ENCODE measurements at places on chromosomes 3 and 15.

GRCh38 chr3:131713416-131714123, 210.8 kb upstream of the MRPL3 start:
- DNase-seq: no peak

GRCh38 chr15:69976366-69976994, 121.2 kb downstream of the TLE3 start:
- peak; percentile 16 for DNase-seq

DNA sequence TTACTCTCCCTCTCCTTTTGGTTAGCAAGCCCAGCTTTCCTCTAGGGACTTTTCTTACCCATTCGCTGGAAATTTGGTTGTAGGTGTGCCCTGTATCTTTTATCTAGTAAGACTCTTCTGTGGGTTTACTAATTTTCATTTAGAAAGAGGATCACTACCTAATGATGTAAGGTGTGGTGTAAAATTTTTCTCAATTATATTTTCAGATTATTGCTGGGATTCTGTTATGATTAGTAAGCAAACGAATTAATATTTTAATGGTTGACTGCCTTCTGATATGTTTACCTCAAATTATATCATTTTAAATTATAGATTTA, 28.5 kb downstream of the PLCL2 start:
- DNase-seq: no peak

DNA sequence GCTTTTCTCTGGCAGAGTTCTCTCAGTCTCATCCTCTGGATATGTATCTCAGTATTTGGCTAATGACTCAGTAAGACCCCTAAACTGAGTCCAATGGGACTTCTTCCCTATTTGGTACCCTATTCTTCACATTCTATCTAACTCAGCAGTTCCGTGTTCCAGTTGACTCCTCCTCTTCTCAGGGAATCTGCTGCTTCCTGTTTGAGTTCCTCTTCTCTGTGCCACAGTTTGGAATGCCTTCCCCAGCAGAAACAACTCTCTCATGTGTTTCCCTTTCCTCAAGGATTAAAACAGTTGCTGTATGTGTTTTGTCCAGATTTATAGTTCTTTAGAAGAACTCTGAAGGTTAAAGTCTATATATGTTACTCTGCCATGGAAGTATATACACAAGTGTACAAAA, 344.0 kb upstream of the RARB start:
- no peak for DNase-seq

- DNase-seq: no peak
Measured at GRCh38 chr3:175656461-175656860, 797.3 kb downstream of the NAALADL2 start.

DNA sequence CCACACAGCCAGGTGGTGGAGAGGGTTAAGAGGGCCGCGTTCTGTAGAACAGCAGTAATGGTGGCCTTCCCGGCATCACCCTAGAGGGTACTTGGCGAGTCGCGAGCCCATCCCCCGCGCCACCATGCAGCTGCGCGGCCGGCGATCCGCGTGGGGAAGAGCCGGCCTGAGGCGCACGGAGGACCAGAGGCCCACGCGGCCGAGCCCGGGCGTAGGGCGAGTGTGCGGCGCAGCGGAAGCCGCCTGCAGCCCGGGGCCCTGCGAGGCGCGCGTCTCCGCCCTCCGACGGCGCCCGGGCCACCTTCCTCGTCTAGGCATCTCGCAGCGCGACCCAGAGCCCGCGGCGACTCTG, 423 bp downstream of the TKT start:
- peak; percentile 31 for DNase-seq

GRCh38 chr15:84035399-84035766, 200.2 kb upstream of the GOLGA6L4 start:
- no peak for DNase-seq

GRCh38 chr3:115498898-115499297, 124.4 kb upstream of the GAP43 start:
- DNase-seq: no peak

GRCh38 chr15:40623361-40623760, 29.3 kb downstream of the KNL1 start:
- no peak for DNase-seq

GRCh38 chr15:63896336-63897115, 62.8 kb upstream of the HERC1 start:
- DNase-seq: no peak

DNA sequence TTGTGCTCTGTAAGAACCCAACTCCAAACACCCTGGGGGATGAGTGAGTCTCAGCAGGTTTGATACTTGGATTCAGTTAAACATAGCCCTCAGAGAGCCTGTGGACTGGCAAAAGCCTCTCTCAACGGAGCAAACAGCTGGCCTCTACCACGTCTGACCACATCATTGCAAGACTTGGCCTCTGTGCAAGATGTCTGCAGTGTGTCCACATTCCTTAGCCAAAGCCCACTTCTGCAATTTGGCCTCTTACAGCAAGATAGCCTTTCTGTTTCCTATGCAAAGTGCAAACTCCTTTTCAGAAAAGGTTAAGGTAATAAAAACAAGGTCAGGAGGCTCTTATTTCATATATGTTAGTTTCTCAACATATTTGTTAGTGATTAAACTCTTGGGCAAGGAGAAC, 27.9 kb downstream of the FBN1 start:
- DNase-seq: no peak

GRCh38 chr3:50342813-50343633, 2.4 kb upstream of the RASSF1 start:
- no peak for DNase-seq

DNA sequence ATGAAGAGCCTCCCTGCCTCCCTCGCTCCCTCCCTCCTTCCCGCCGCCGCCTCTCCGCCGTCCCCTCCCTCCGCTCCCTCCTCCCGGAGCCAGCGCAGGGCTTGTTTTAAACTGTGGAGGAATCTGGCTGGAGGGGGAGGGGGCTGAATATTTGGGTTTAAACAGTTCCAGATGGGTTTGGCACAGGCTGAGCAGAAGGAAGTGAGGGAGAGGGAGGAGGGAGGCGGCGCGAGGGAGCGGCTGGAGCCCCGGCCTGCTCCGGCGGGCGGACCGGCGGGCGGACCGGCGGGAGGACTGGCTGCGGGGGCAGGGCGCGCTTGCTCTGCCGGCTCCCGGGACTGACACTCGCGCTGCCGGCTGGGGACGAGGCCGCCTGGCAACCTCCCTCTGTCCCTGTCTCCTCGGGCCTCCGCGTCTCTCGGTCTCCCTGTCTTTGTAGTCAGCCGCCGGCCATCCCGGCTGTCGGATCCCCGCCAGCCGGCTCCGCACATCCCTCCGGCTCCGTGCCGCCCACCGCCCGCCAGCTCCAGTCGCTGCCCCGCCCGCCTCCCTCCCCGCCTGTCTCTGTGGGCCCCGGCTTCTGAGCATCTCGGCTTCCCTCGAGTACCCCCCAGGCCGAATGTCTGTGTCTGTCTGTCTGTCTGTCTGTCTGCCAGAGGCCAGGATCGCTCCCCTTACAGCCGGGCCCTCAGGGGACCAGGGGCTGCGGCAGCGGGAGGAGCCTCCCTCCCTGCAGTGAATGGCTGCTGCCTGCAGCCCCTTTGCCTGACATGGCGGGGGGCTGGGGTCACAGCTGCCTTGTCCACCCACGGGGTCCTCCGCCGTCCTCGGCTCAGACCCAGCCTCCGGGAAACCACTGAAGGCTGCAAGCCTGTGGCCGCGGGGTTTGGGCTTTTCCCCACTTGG, 7.6 kb downstream of the EPHB3 start:
- DNase-seq: peak; percentile 24

DNA sequence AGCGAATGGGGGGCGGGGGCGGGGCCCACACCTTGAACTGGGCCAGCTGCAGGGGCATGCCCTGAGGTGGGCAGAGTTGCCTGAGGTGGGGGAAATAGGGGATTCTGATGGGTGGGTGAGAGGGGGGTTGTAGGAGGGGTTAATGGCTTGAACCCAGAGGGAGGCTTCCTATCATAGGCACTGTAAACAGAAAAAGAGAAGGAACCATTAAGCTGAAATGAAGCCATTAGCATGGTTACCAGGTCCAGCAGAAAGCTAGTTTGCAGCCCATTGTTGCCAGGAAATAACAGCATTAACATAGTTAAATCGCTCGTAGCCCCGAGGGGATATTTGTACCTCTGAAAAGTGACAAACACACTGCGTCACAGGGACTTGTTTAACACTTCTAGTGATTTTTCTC, 29.0 kb downstream of the ETV5 start:
- no peak for DNase-seq

GRCh38 chr3:140276703-140277102, 341.7 kb downstream of the CLSTN2 start:
- no peak for DNase-seq

DNA sequence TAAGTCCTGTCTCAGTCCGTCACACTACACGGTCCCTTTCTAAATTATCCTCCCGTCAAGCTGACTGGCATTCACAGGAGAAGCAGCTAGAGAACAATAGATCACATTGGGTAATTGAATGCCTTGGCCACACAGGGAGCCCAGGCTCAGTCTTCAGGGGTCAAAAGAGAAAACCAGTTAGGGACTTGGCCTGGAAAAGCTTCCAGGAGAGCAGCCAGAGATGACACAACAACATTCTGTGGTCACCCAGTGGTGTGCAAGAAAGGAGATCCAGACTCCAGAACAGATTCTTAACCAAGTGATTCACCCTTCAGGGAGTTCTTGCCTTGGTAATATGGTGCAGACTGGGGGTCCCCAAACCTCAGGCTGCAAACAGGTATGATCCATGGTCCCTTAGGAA, 15.9 kb downstream of the ARHGAP31 start:
- DNase-seq: no peak

- DNase-seq: no peak
Measured at GRCh38 chr3:64872345-64872744, 184.5 kb upstream of the ADAMTS9 start.

- no peak for DNase-seq
Measured at GRCh38 chr3:40741729-40742128, 217.0 kb downstream of the ZNF621 start.
